ENCODE measurements at places on chromosomes 4 and X. TPM values are rescaled to one million over a fixed set of nuclear protein-coding genes. Genes with fewer than 3 reads are reported as not detected.

GRCh38 chrX:66677430-66677829 is 38.6 kb upstream of the EDA2R start:
- peak; percentile 59 for DNase-seq

- peak; percentile 12 for DNase-seq
These were observed 59.6 kb upstream of the DRP2 start for GRCh38 chrX:101160001-101160400.

- peak; percentile 75 for DNase-seq
These were observed 54.4 kb upstream of the GAB1 start for GRCh38 chr4:143282211-143282707.

The TSPAN7 gene
- total RNA-seq, result 0.82 TPM

GRCh38 chr4:110135523-110135922 is 62.9 kb downstream of the ELOVL6 start:
- no peak for DNase-seq

DNA sequence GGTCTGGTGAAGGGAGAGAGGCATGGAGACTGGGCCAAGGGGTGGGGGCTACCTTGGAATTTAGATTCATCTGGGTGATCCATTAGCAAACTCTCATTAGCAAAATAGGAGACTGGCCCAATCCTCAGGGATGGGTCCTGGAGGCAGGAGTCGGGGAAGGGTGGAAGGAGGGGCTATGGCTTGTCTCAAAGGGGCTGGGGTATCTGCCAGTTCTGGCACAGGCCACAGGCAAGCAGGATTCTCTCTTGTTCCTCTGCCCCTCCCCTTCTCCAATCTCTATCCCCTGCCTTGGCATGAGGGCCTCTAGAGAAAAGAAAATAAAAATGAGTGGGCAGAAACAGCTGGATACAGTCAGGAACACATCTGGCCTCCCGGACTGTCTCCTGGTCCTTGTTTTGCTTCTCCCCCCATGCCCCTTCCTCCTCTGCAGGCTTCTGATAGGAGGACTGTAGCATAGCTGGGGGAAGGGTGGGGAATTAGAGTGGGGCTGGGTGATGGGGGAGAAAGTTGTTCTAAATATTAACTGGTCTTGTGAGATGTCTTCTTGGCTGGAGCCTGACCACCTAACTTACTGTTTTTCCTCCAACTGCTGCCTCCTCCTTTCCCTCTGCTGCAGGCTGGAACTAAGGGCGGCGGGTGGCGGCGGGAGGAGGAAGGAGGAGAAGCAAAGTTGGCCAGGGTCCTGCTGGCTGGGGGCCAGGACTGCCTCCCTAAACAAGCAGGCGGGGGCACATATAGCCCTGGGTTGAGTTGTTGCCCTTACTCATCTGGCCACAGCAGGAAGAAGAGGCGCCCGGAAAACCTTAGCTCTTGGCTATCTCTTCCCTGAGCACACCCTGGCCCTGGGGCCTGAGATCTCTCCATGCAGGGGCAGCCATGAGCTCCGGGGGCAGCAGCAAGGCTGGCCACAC is 53.3 kb upstream of the LAS1L start:
- DNase-seq, result peak; percentile 80

GRCh38 chrX:57905141-57905540 is 5.1 kb downstream of the ZXDA start:
- DNase-seq, result peak; percentile 32

DNA sequence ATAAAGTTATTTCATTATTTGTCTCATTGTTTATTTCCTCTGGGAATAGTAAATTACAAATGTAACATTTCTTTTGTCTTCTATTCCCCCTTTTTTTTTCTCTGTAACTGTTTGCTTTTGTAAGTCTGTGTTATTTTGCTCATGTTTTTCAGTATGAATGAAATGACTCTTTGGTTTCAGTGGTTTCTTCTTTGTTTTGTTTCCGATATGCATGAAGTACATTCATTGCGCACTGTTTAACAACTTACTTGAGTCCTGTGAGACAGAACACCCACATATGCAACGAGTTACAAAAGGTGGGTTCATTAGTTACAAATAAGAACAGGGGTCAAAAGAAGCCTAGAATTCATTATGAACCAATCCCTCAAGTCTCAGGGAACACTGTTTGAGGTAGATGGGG is 175.0 kb upstream of the UGT8 start:
- DNase-seq, result no peak

The CABS1 gene
- total RNA-seq, result not detected

DNA sequence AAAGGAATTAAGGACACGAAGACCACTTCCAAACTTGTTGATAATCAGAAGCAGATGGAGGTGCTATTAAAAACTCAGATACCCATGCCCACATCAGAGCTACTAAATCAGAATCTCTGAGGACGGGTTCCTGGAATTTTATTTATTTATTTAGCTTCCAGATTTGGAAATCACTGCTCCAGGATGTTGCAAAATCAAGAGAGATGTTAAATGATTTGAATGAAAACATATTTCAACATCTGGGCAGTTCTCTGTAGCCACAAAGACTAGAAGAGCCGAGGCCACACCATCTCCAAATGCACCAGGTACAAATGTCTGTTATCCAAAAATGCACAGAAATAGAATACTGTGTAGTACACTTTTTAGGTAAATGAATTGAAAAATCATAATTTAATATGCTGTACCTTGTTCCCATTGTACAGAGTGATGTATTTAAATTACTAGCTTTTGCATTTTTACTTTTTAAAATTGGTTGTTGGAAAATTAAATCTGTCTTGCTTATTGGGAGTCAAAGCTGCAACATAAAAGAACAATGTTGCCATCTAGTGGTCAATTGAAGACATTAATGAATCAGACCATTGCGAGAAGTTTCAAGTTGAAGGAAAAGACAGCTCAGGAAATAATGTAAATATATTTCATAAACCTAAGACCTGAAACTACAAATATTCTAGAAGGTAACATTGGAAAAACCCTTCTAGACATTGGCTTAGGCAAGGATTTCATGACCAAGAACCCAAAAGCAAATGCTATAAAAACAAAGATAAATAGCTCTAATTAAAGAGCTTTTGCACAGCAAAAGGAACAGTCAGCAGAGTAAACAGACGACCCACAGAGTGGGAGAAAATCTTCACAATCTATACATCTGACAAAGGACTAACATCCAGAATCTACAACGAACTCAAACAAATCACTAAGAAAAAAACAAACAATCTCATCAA is 151.3 kb upstream of the TTC29 start:
- DNase-seq, result peak; percentile 80

The NDNF gene
- total RNA-seq, result 0.36 TPM

The TLR10 gene
- not detected for total RNA-seq

GRCh38 chr4:7183161-7183560 is 9.2 kb upstream of the SORCS2 start:
- DNase-seq, result no peak

GRCh38 chr4:173182403-173182802 is 13.8 kb downstream of the GALNT7 start:
- DNase-seq, result peak; percentile 84

The CXCL10 gene
- not detected for total RNA-seq

The F8 gene
- 6.4 TPM for total RNA-seq

- DNase-seq, result no peak
These were observed 34.7 kb upstream of the HPGDS start for GRCh38 chr4:94377294-94377693.

The PRKG2 gene
- total RNA-seq, result 7.9 TPM

GRCh38 chr4:169851750-169852149 is 94.0 kb upstream of the HPF1 start:
- DNase-seq, result no peak

The EGFL6 gene
- total RNA-seq, result 0.27 TPM

GRCh38 chr4:35912174-35912573 is 332.1 kb downstream of the ARAP2 start:
- no peak for DNase-seq

Data from fibroblast of the aortic adventitia (primary cell).